ENCODE measurements at places on chromosomes 11 and 22.

DNA sequence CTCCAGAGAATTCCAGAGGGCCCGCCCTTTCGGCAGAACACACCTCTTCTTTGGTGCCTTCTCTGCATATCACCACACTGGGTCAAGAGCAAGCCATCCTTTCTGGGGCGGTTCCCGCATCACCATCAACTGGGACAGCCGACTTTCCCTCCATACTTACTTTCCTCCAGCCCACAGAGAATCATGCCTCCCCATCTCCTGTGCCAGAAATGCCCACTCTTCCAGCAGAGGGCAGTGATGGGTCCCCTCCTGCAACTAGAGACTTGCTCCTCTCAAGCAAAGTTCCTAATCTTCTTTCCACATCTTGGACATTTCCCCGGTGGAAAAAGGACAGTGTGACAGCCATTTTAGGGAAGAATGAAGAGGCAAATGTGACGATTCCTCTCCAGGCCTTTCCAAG is 157.7 kb downstream of the C11orf91 start:
- peak; percentile 55 for DNase-seq

DNA sequence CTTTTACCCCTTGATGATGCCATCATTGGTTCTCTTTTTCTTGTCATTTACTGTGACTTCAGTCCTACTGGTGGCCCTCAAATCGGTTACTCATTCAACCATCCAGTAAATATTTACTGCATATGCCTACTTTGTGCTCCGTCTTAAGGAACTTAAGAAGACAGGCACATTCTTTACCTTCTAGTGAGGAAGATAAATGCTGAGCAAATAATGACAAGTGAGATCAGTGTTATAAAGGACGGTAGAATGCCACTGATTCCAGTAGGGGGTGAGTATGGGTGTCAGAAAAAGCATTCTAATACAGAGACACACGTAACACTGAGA is 1.6 kb downstream of the ANKRD42 start:
- peak; percentile 17 for DNase-seq

- no peak for DNase-seq
Measured at GRCh38 chr11:27592098-27592780, 85.7 kb upstream of the LIN7C start.

DNA sequence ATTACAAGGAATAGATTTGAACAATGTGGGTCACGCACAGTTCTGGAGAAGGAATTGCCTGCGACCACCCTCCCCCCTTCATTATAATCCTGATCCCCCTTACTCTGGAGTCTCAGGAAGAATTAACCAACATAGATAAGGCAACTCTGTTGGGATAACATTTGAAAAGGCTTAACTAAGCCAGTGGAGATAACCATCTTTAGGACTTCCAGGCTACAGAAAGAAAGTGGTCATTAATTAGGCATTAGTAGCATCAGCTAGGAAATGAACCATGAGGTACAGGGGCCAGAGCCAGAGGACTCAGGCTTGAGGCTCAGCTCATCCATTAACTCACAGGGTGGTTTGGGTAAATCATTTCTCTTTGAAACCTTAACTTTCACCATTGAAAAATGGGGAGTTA is 720.0 kb upstream of the API5 start:
- DNase-seq, result no peak

- DNase-seq, result no peak
Measured at GRCh38 chr11:95138448-95138847, 48.8 kb downstream of the ENDOD1 start.

DNA sequence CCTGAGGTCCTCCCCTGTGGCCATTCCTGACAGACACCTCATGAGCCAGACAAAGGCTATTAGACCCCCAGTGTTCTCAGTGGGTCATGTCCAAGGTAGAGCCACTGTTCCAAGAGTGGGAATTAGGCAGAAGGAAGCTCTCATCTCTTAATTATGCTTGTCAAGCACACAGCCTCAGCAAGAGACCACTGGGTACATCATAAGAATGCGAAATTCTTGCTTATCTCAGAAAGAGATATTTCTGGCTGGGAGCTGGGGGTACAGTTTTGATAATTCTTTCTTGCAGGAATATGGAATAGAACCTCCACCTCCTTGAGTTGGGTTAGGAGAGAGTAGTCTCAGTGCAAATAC is 1280.0 kb upstream of the CNTN5 start:
- no peak for DNase-seq

- no peak for DNase-seq
Measured at GRCh38 chr11:135027461-135027860, 615.4 kb upstream of the B3GAT1 start.

DNA sequence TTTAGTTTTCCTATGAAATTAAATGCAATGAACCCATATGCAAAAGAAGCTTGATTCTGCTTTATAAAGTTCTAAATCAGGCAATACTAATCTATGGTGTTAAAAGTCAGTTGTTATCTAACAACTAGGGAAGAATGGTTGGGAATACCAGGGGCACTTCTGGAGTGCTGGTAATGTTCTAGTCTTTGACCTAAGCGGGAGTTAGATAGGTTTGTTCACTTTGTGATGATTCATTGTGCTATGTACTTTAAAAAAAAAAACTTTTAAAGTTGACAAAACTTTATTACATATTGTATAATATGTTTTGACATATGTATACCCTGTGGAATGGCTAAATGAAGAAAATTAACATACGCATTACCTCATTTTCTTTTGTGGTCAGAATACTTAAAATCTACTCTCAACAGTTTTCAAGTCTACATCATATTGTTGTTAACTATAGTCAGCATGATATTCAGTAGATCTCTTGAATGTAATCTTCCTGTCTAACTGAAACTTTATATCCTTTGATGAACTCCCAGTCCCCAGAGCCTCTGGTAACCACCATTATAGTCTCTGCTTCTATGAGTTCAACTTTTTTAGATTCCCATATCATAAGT is 39.2 kb downstream of the BIRC2 start:
- DNase-seq, result no peak

- peak; percentile 100 for DNase-seq
Measured at GRCh38 chr11:36455658-36456111, 54.4 kb downstream of the TRAF6 start.

- no peak for DNase-seq
Measured at GRCh38 chr11:74520316-74520715, 26.8 kb upstream of the LIPT2 start.

GRCh38 chr22:42696331-42696967 is 24.2 kb downstream of the A4GALT start:
- no peak for DNase-seq

DNA sequence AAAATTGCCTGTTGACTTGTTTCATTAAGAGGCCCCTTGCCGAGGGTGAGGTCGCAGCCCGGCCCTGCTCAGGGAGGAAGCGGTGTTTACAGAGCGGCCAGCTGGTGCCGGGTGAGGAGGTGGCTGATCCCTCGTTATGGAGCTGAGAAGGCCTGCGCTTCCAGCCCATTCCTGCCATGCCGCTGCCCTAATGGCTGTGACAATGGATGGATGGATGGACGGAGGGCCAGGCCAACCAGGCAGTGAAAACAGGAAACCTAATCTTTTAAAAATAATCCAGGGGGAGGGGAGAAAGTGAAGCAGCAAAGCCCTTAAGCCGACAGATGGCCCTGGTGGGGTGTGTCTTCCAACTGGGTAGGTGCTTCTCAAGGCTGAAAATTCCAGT is 38.5 kb downstream of the BCR start:
- DNase-seq, result no peak

- DNase-seq, result peak; percentile 2
Measured at GRCh38 chr11:78499971-78500370, 74.7 kb downstream of the NARS2 start.

- no peak for DNase-seq
Measured at GRCh38 chr11:86901599-86901998, 53.6 kb downstream of the FZD4 start.

DNA sequence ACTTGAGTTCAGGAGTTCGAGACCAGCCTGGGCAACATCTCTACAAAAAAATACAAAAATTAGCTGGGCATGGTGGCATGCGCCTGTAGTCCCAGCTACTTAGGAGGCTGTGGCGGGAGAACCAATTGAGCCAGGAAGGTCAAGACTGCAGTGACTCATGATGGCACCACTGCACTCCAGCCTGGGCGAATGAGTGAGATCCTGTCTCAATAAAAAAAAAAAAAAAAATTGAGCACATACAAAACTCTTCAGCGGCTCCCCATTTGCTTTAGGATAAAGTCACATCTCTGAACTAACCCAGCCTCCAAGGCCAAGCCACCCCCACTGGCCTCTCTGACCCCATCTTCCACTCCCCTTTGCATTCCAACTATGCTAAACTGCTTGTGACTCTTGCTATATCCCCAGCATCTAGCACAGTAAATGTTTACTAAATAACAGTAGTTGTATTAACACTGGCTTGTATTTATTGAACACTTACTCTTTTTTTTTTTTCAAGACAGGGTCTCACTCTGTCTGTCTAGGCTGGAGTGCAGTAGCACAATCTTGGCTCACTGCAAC is 28.9 kb downstream of the CREB3L1 start:
- DNase-seq, result peak; percentile 72

GRCh38 chr11:69949327-69949726 is 128.8 kb upstream of the ANO1 start:
- peak; percentile 96 for DNase-seq

DNA sequence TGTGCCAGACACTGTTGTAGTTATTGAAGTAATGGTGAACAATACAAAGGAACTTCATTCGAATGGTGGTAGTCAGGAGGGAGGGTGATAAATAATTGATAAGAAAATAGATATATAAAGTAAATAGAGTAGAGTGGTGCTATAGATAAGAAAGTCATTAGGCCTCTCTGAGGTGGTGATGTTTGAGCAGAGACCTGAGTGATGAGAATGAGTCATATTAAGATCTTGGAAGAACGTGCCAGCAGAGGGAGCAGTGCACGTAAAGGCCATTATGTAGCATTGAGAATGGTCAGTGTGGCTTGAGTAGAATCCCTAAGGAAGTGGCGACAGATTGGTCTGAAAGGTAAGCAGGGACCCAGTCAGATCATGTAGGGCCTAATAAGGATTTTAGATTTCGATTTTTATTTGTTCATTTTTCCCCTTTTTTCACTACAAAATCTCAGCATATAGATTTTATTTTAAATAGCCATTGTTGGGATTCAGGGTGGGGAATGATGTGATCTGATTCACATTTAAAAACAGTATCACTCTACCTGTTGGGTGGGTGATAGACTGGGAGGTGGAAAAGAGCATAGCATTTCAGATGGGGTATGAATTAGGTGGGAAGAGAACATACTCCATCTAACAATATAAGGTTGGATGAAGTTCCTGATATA is 44.7 kb downstream of the CCDC90B start:
- DNase-seq, result peak; percentile 75

DNA sequence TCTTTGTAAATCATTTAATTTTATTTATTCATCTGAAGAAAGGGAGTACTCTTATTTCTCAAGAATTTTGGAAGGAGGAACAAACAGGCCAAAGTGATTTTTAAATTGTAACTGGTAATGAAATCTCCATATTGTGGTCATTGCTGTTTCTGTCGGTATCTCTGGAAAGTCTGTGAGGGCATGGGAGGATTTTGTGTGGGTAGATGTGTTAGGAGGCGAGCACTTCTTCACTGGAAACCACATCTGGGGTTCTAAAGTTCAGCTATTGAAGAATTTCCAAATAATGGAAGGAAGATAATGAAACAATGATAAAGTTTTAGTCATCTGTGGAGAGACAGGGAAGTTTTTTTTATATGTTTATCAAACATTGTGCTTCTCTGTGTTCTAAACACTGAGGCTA is 6.6 kb downstream of the TRIM34 start:
- no peak for DNase-seq

DNA sequence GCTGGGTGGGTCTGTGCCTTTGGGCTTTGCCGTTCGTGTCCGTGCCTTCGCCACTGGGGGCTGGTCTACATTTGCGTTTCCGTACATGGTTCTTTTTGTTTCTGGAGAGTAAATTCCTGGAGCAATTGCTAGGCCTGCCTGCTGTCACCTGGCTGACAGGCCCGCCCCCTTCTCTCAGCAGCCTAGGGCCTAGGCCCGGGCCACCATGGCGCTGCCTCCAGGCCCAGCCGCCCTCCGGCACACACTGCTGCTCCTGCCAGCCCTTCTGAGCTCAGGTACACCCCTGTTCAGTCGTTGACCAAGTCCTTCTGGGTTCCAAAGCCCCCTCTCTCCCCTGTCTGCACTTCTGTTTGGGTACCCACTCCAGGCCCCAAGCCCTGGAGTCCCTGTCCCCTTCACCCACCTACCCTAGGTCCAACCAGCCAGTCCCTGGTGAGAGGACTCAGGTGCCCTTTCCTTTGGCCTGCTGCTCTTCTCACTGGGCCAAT is 649 bp downstream of the TMEM25 start:
- no peak for DNase-seq

- DNase-seq, result no peak
Measured at GRCh38 chr11:61973476-61974162, 6.2 kb upstream of the FTH1 start.

DNA sequence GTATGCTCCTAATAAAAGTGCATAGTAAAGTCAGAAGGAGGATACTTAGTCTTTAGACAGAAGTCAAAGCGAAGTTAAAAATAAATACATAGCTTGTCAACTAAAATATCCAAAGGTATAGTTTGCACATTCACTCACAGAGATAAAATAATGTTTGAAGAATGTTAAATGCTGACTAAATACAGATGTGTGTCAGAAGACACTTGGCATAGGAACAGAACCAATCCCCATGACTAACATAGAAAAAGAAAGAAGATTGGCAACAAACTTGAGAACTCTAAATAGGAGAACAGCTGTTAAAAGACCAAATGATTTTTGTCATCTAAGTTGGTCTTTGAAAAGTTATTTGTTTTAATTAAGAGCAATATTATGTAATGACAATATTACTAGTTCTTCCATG is 1172.1 kb upstream of the RAG2 start:
- DNase-seq, result no peak

GRCh38 chr11:77175869-77176539 is 48.0 kb downstream of the MYO7A start:
- no peak for DNase-seq

DNA sequence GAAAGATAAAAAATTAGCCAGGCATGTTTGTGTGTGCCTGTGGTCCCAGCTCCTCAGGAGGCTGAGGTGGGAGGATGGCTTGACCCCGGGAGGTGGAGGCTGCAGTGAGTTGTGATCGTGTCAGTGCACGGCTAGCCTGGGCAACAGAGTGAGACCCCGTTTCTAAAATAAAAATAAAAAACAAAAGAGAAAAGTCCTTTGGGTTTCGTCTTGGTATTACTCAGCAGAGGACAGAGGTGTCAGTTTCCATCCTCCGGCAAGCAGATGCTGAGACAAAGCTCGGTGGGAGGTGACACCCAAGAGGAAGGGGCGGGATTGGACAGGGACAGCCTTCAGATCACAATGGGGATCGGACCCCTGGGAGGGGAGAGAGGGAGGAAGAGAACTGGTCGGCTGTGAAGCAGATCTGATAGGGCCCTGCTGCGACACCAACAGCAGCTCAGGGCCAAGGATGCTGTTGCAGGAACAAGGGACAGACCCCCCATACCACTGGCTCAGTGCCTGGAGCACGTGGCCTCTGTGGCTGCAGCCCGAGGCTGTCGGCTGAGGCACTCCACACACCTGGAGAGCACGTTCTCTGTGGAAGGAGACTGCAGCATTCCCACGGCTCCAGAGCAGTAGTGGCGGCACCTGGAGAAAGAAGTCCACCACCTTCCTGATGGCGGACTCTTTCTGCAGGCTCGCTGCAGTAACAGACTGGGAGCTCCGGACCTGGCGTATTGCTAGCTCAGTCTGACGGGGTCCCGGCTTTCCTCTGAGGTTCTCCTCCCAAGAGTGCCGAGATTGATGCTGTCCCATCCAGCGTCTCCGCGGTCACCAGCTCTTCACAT is 5.2 kb upstream of the BID start:
- no peak for DNase-seq

- no peak for DNase-seq
Measured at GRCh38 chr22:40290516-40290915, 55.8 kb upstream of the ADSL start.

Data from EL (cell line).